ENCODE measurements at places on chromosomes 2 and 18.

- no peak for DNase-seq
These were observed 110.9 kb upstream of the SP3 start for GRCh38 chr2:174076040-174076439.

DNA sequence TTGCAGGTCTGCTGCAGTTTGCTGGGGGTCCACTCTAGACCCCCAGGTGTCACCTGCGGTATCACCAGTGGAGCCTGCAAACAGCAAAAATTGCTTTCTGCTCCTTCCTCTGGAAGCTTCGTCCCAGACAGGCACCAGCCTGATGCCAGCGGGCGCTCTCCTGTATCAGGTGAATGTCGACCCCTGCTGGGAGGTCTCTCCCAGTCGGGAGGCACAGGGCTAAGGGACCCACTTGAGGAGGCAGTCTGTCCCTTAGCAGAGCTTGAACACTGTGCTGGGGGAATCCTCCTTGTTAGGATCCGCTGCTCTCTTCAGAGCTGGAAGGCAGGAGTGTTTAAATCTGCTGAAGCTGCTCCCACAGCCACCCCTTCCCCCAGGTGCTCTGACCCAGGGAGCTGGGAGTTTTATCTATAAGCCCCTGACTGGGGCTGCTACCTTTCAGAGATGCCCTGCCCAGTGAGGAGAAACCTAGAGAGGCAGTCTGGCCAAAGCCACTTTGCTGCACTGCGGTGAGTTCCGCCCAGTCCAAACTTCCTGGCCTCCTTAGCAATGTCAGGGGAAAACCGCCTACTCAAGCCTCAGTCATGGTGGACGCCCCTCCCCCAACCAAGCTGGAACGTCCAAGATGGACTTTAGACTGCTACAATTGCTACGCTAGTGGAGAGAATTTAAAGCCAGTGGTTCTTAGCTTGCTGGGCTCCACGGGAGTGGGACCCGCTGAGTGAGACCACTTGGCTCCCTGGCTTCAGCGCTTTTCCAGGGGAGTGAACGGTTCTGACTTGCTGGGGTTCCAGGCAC, 652.5 kb downstream of the KCNJ3 start:
- DNase-seq: no peak

DNA sequence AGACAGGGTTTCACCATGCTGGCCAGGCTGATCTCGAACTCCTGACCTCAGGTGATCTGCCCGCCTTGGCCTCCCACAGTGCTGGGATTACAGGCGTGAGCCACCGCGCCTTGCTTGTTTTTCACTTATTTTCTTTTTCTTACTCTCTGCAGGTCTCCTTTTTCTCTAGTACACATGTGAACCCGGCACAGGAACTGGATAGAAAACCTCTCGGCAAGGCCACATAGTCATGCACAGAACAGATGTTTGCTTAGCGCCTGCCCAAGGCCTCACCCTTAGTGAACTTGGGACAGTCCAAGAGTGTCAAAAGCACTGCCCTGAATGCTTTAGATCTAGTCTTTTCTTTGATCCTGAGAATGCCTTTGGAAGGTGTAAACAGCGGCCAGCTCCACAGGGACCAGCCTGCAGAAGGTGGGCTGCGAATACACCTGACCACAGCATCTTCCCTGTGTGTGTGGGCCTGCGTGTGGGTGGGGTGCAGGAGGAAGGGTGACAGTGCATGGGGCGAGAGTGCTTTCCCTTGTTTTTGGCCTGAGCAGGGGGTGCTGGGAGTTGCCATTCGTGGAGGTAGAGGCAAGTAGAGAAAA, 27.0 kb downstream of the IMPA2 start:
- no peak for DNase-seq

- DNase-seq: peak; percentile 64
These were observed 6.5 kb downstream of the TANK start for GRCh38 chr2:161166538-161167409.

DNA sequence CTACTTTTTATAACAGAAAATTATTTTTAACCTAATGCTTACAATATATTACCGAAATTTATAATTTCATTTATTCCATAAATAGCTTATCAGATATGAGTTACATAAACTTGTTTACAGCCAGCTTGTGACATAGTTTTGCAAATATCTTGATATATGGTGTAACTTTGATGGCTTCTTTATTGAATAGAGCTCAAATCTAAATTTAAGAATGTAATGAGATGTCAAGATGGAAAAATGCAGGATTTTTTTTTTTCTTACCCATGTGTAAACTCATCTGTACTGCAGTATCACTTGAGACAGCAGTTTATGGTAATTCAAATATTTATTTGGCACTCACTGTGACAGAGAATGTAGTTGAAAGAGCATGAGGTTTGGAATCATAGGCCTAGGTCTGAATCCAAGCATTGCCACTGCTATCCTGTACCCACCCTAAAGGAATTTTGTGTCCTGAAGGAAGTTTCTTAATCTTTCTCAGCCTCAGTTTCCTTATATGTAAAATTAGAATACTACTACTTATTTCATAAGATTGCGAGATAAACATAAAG, 3.8 kb downstream of the CREB1 start:
- no peak for DNase-seq

- DNase-seq: peak; percentile 40
These were observed 92.4 kb upstream of the TTN start for GRCh38 chr2:178899656-178900055.

- peak; percentile 74 for DNase-seq
These were observed 4.2 kb downstream of the PLEKHA3 start for GRCh38 chr2:178484245-178485041.

- DNase-seq: no peak
These were observed 72.5 kb upstream of the NFU1 start for GRCh38 chr2:69509750-69510140.

DNA sequence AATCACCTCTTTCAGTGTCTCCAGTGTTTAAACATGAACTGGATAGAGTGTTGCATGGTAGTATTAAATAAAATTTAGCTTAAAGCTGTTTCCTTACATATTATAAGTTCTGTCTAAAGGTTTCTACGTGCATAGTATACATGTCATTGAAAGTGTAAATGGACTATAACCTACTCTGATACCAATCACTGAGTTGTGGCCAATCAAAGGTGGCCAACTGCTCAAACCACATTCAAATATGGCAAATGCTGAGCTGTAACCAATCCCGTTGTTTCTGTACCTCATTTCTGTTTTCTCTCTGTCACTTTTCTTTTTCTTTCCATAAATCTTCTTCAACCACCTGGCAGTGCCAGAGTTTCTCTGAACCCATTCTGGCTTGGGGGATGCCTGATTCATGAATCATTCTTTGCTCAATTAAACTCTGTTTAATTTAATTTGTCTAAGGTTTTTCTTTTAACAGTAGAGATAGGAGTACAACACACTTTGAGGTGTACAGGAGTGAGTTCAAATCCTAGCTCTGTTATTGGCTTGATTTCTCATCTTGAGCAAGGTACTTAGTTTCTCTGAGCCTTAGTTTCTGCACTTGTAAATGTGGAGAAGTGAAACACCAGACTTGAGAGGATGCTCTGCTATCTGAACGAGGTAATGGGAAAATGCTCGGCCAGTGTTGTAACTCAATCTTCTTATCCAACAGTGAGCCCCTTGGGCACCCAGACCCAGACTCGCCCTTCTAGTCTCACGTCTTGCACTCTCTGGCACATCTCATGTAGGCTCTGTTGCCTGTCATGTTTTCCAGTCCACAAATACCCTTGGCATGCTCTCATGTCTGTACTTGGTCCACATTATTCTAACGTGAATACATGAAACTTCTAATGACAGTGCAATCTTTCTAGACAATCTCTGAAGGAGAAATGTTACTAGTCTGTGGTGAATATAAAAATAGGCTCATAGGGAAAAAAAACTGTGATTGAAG, 228.0 kb downstream of the PIK3C3 start:
- DNase-seq: no peak

GRCh38 chr2:71796174-71796593, 342.8 kb downstream of the DYSF start:
- DNase-seq: no peak

DNA sequence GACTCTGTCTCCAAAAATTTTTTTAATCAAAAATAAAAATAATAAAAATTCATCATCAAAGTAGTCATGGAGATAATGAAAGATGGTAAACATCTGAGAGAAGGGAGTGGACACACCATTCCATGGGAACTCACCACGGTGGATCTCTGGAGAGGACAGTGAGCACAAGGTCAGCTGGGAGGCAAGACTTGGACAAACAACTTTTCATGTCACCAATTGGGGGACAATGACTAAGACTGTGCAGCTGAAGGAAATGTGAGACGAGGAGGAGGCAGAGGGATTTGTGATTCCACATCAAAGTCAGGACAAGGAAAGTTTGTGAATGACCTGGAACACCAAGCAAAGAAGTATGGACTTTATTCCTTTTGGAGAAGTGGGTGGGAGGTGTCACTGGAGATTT, 121.0 kb upstream of the SH3BP4 start:
- no peak for DNase-seq

- DNase-seq: peak; percentile 90
These were observed 929 bp upstream of the CREG2 start for GRCh38 chr2:101388232-101388631.

- no peak for DNase-seq
These were observed 102.1 kb upstream of the SPHKAP start for GRCh38 chr2:228283491-228284171.

Data from fibroblast of mammary gland (primary cell).